LHCN-M2 (cell line): ENCODE measurements at places on chromosomes 1 and 21. TPM values are rescaled to one million over a fixed set of nuclear protein-coding genes. Genes with fewer than 3 reads are reported as not detected.

DNA sequence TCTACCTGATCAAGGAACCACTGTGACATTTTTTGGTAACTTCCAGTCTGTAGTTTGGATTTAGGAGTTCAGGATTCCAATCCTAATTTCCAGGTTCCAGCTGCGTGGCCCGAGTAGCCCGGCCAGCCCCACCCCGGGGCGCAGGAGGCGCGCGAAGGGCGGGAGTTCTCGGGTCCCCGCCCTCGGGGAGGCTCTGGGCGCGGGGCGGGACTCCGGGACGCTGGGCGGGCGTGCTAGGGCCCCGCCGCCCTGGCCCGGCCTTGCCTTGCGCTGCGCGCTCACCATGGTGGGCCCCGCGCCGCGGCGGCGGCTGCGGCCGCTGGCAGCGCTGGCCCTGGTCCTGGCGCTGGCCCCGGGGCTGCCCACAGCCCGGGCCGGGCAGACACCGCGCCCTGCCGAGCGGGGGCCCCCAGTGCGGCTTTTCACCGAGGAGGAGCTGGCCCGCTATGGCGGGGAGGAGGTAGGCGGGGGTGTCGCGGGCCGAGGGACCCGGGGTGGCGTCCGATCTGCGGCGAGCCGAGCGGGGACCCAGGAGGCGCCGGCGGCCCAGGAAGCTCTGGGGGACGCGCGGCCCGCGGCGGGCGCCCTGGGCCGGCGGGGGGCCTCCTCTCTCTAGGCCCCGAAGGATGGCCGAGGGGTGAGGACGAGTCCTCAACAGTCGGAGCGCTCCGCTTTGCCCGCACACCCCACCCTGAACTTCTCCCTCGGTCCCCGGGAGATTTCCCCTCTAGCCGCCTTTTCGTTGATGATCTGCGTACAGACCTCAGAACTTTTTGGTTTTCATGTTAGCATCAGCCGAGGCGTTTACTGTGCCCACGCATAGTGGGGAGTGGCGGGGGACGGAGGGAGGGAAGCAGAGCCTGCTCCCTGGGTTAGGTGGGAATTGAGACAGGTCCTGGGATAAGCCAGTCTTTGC is at the start of gene NENF:
Gene NENF (plus strand): TSS at position 260 of the 916 bp plus-strand sequence. CDS start 24 bp downstream, at position 284.
- peak; percentile 76 for DNase-seq

GRCh38 chr1:64983110-64983509 is 16.8 kb upstream of the JAK1 start:
- DNase-seq = no peak

- DNase-seq = peak; percentile 19
Measured at GRCh38 chr1:226945106-226945857, 5.2 kb downstream of the COQ8A start.

GPR61 gene
- not detected in 2 replicates for total RNA-seq

DNA sequence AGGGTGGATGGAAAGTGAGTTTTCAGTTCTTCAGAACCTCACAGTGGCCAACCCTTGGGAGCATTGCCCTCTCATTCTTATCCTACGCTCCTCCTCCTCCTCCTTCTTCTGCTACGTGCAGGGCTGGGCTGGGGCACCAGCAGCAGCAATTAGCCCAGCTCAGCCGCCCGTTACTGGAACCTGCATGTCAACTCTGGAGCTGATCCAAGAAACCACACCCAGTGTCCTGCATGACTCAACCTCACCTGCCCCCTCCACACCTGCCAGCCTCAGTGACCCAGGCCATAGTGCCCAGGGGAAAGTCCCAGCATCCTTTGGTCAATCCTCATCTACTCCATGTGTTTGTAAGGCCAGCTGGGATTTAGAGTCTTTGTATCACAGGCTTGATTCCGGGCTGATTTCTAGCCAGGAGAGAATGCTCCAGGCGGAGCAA is 12.6 kb downstream of the ELF3 start:
- DNase-seq = no peak

DNA sequence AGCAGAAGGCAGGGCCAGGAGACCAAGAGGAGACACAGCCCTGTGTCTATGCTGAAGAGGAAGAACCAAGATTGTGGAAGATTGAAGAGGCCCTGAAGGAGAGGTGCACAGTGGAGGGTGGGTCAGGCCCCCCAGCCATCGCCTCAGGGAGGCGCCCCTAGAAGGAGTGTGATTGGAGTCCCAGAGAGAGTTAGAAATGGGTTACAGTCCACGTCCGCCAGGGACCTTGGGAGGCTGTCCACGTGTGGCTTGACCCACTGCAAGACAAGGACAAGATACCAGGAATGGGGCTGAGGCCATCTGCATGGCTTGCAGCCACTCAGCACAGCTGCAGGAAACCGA is 375.1 kb downstream of the NPHP4 start:
- DNase-seq = no peak

GRCh38 chr1:107748531-107748930 is 216.4 kb downstream of the VAV3 start:
- DNase-seq = peak; percentile 15

GRCh38 chr21:43203591-43203990 is 34.8 kb downstream of the CRYAA start:
- DNase-seq = no peak

DNA sequence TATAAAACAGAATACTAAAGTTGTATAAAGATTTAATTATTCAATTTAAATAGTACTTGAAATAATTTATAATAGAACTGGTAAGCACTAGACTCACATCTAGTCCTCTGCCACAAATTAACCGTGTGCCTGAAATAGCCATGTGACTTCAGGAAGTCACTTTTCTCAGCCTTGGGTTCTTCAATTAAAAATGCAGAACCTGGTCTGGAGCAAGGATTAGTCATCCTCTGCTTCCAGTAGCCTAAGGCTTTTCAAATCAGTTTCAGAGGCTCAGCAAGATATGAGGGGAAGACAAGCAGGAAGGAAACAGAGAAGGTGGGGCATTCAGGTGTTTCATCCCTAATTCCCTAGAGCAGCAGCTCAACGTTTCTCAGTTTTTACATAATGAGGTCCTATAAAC is 23.0 kb downstream of the DPH5 start:
- peak; percentile 18 for DNase-seq

GRCh38 chr1:104331763-104332162 is 582.1 kb downstream of the AMY1C start:
- no peak for DNase-seq

SOX13 gene
- 2.2 and 3.6 TPM in 2 replicates for total RNA-seq

GRCh38 chr1:184199438-184200085 is 148.0 kb downstream of the TSEN15 start:
- no peak for DNase-seq

DNA sequence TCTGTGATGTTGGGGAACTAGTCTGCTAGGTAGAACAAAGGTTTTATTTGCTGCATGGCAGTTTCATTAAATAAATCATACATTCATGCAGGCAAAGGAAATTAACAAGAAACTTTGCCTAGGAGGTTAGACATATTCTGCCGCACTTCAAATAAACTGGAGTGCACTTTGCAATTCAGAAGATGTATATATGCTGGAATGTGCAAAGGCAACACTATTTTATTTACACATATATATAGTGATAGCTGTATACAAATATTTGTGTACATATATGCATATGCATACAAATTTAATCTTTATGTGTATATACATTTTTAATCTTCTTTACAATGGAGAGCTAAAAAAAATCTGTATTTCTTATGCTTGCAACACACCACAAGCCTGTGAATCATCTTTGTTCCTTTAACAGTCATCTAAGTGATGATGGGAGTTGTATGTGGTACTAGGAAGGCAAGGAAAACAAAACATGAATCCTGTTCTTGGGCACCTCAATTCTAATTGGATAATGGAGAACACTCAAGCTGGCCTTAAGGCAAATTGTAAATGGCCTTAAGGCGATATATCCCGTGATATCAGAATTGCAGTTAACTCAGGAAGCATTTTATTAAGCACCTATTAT is 605.8 kb upstream of the CAMK1G start:
- peak; percentile 58 for DNase-seq

DNA sequence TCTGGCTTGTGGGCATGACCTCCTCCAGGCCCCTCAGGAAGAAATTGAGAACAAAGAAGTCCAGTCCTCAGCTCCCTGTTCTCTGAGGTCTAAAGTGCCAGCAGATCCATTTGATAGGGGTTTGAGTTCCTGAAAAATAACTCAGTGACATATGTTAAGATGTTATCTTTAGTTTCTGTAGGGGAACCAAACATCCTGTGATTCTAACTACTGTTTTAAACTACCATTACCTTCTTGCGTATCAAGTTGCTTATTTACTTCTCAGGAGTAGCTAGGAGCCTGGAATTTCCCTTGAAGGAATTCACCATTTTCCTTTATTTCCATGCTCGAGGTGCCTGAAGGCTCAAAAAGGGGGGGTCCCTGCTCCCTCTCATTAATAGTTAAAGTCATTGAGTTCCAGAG is 18.8 kb upstream of the LIN9 start:
- no peak for DNase-seq

DNA sequence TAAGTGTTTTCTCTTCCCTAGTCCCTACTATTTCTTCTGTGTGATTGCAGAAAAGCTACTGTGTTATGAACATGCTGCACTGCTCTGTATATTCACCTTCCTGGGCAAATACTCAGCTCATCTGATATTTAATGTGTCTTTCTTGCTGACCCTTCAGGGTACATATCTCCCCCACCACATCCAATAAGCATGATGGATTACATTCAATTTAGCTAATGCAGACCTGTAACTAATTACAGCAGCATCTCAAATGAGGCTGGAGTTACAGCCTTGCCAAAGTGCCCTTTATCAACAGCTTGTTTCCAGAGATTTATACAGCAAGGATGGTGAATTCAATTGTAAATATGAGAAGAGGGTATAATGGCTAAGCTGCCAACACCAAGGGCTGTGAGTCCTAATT is 144.0 kb downstream of the KCNH1 start:
- no peak for DNase-seq

DNA sequence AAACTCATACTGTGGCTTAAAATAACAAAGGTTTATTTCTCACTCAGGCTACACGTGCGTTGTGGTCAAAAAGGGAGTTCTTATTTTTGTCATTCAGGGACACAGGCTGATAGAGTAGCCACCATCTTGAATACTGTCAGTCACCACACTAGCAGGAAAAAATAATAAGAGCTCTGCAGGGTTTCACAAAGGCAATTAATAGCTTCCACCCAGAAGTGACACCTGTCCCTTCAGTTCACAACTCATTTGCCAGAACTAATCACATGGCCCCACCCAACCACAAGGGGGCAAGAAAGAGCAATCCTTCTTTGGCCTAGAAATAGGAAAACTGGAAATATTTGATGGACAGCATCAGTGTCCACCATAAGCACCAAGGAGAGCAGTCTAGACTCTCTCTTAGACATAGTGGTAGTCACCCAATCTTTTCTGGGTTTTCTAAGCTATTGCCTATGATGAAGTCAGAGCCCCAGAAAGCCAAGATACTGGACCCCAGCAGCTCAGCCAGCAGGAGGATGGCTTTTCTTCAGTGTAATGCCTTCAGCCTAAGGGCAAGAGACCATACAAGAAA is 8.2 kb downstream of the HAPLN2 start:
- DNase-seq = peak; percentile 81

DNA sequence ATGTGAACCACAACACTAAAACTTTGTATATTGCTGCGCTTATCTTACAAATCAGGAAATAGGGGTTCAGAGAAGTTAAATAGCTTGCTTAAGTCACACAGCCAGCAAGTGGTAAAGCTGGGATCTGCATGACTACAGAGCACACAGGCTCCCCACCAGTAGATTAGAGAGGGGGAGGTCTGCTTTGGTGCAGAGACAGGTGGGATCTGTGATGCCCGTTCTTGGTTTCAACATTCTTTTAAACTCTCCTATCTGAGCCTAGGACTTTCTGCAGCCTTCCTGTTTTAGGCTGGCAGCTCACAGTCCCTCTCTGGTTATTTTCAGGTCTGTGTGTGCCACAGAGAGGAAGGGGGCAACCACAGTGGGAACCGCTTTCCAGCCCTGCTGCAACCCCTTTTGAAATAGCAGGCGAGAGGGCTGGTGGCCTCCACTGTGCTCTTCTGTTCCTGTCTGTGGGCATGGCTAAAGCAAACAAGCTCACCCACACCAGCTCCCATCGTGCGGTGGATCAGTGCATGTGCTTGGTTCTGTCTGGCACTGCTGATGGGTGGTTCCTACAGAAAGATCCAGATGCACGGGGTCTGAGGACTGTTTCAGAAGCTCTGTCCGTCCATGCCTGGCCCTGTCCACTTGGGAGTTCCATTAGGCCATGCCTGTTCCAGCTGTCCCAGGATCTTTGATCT is 1.7 kb upstream of the IL6R start:
- DNase-seq = no peak

DNA sequence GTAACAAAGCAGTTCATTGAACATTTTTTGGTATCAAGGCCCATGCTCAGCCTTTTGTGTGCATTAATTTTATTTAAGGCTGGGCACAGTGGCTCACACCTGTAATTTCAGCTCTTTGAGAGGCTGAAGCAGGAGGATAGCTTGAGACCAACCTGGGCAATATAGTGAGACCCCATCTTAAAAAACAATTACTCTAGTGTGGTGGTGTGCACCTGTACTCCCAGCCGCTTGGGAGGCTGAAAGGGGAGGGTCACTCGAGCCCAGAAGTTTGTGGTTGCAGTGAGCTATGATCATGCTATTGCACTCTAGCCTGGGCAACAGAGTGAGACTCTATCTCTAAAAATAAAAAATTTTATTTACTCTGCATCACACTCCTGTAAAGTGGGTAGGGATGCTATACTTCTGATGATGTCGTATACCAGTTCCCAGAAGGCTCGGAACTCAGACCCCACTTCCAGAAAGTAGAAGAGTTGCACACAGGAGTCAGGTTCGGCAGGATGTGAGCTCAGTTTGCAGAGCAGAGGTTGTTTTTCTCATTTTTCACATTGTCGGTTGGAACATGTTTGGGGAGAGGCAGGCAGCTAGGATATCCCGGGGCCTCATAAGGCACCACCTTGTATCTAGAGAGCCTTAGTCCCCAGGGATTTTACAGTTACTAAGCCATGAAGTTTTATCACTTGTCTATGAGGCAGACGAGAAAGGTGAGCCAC is 144.6 kb downstream of the GALNT2 start:
- DNase-seq = no peak

PARK7 gene
- total RNA-seq = 257 and 295 TPM in 2 replicates

DNA sequence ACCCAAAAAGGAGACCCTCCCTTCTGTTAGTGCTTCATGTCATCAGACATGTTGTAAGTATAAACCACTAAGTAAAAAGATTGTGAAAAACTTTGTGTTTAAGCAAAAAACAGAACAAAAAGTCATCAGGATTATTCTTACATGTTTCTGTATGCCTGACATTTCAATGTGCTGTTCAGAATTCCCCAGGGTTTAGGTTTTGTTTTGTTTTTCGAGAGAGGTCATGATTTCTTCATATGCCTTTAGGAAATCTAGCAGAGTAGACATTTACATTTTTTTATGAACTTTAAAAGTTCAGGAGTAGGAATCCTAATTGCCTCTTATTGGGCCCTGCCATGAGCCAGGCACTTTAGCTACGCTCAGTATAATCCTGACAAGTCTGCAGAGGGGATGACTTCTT is 85.3 kb downstream of the VPS13D start:
- no peak for DNase-seq

DNA sequence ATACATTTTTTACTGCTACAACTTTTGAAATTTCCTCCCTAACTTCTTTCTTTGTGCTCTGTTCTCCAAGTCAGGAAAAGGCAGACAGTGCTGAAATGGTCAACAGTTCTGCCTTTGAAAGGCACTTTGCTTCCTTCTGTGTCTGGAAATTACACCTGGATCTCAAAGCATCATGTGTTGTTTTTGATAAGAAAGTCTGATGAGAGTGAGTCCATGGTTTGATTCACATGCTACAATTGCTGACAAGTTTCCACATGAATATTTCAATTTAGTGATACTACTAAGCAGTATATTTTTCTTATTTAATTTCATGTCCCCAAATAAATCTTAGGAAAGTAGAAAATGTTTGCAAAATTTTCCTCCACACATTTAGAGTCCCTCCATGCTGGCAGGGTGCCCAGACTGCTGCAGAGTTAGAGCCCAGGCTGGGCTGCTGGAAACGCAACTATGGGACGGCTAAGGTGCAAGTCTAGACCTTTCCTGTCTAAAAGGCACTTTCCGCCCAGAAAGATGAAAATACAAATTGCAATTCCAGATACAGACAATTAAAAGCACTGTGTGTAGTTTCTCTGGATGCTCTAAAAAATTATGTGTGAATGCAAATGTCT is 96.6 kb upstream of the RUNX1 start:
- no peak for DNase-seq
